ENCODE measurements at places on chromosomes 5 and 9.

DNA sequence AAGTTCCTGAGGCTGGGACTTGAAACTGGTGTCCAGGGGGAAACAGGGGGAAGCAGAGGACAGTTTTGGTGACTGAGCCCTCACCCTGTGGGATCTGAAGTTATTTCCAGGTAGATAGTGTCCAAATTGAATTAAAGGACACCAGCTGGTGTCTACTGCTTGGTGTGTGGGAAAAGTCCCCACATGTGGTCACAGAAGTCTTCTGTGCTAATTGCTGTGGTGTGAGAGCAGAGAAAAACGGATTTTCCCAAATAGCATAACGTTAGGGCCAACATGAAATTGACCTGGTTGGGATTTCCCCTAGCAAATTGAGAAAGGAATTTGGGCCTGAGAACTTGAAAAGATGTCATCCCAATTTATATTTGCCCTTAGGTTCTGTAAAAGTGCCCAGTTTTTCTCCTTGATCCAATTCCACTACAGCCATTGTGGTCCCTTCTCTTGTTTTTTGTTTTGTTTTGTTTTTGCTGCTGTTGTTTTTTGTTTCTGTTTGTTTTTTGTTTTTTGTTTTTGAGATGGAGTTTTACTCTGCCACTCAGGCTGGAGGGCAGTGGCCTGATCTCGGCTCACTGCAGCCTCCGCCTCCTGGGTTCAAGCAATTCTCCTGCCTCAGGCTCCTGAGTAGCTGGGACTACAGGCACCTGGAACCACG, 5.6 kb upstream of the STARD4 start:
- DNase-seq: no peak

DNA sequence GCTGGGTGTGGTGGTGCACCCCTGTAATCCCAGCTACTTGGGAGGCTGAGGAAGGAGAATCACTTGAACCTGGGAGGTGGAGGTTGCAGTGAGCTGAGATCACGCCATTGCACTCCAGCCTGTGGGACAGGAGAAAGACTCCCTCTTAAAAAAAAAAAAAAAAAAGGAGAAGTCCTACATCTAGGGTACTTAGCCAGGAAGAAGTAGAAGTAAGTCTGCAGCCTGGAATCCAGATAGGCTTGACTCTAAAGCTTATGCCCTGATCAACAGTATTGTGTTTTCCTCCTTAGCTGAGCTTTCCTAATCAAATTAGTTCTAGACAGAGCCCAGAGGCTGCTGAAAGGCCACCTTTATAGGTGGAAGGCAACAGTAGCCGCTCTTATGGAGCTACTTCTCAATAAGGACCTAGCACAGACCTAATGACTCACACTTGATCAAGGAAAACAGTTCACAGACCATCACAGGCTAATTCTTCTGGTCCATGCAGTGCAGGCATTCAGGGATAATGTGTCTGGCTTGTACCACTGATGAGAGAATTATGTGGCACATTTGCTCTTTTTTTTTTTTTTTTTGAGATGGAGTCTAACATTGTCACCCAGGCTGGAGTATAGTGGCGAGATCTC, 105.5 kb upstream of the KLF4 start:
- no peak for DNase-seq

DNA sequence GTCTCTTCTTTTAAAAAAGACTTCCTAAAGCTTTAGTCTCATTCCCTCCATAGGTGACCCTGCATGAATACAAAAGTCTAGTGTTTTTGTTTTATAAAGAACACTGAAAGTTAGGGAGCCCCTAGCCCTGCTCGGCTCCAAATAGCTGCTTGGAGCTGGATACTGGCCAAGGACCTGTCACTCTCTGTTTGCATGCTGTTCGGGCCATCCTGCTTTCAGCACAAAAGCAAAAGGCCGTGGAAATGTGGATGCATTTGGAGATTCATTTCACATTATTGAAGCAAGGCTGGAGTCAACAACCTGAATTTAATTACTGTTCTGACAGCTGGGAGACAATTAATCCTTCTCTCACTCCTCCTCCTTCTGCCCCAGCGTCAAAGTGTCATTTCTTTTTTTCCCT, 151.7 kb upstream of the NMUR2 start:
- DNase-seq: no peak

DNA sequence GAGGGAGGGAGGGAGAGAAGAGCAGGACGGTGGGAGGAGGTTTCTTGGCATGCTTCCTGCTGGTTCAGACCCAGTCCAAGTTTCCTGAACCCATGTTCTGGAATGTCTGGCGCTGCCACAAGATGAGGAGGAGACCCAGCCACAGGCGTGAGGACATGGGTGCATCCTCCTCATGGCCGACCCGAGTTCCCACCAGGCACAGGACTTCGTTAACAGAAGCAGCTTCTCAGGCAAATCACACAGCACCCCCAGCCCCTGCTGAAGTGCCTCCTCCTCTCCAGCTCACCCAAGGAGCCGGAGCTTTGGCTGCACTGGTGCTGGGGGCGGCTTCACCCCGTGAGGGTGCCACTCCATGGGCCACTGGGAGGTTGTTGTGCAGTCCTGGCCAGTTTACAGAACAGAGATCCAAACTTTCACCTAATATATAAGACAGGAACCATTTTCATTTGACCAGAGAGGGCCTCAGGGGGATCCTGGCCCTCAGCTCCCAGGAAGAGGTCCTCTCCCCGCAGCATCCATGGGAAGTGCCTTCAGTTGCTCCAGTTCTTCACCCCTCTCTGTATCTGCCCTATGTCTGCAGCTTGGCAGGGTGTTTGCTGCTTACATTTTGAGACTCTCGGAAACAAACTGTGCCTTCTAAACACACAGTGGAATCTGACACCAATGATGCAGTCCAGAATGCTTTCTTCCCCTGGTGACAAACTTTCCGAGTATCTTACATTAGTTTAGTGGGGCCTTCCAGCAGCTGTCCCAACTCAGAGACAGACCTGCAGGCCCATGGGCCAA, 10.2 kb upstream of the NKD2 start:
- no peak for DNase-seq

DNA sequence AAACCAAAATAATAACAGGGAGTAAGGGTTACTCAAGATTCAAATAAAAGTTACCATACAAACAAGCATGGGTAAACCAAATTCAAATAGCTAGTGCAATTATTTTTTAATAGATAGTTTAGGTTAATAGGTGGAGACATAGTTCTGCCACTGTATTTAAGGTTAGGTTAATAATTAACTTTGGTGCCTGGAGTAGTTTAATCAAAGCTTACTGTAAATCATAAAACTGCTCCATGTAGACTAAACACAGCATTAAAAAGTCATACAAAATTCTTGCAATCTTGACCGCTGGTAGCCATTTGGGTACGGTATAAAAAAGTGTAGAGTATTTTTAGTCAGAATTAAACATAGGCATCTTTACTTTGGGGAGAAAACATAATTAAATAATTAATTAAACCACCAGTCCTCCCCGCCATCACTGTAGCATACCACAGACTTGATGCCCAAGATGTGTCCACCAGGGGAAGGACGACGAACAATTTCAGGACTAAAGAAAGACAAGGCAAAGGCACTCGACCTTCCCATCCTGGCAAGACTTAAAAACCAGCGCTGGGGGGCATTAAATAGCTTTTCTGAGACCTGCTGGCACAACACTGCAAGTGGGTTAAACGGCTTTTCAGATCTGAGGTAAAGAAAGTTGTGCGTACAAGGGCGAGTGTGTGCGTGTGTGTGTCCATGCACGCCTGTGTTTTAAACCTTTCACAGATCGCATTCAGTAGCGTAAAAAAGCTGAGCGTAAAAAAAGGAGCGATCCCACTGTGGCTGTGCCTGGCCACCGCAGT, 2.9 kb downstream of the SEMA6A start:
- DNase-seq: no peak

DNA sequence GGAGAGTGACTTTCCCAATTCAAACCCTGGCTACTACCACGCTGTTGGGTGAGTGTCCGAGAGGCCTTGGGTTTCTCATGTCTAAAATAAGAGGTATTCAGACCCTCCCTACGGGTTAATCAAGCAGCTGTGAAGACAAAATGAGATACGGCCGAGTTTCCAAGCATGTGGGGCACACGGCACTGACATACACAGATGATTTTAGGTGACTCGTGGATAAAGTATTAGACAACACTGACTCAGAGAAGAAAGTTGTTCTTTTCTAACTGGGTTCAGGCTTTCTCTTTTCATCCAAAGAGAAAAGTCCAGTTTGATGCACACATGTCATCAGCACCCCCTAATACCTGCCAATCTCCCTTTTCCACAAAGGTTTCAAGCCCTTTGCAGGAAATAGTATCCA, 15.6 kb downstream of the FOXI1 start:
- no peak for DNase-seq

DNA sequence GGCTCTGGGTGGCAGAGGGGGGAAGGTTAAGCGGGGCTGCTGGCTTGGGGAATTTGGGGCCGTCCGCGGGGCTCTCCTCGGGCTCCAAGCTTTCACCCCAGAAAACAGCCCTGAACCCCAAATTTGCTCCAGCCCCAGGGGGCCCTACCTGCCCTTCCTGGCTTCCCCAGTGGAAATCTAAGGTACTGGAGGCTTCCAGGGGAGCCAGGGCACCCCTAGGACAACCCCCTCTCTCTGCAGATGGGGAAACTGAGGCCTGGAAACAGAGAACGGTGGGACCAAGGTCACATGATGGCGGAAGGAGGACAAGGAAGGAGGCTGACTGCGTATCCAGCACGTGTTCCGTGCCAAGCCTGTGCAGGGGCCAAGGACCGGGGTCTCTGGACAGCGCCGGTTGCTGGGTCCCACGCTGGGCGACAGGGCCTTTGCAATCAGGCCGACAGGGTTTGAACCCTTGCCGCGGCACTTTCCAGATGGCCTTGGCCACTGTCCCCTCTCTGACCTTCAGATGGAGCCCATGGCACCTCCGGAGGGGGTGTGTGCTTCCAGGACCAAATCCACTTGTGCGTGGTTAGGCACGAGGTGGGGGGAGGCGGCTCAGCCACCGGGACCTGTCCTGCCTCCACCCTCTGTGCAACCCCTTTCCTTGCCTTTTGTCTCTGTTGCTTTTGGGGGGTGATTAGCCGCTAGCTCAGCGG, 183.1 kb downstream of the C9orf50 start:
- no peak for DNase-seq

DNA sequence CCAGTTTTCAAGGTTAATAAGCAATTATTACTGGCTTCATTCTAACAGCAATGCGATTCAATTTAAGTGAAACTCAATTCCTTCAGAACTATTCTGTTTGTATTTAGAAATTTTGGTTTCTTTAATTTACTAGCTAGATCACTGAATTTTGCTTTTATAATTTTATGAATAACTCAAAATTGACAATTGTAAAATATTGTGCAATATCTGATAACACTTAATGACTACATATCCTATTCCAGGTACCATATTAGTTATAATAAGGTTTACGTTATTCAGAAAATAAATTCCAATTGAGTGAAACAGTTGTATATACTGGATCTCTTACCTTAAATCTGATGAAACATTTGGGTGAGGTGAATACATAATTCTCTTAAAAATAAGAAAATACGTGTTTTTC, 1348.3 kb upstream of the CDH6 start:
- DNase-seq: no peak

DNA sequence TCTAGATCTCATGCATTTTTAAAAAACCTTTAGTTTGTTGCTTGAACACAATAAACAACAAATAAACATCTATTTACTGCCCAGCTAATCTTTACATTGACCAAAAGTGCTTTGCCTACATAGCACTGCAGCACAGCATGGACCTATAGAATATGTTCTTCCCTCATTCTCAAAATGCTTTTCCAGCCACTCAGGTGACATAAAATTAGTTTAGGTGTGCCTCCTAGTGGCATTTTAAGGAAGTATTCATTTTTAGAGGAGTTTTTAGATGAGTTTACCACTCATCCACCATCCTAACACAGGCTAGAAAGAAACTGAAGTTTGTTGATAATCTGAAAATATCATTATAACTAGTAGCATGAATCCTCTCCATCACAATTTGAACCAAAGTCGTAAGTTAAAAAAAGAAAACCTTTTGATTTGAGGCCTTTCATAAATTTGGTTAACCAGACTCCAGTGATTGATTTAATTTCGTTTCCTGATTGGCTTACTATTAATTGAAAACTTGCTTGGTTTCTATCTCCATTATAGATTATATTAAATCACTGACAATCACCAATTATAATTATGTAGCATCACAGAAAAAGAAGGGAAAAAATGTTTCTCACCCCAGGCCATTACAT, 12.6 kb downstream of the PLGRKT start:
- DNase-seq: no peak

DNA sequence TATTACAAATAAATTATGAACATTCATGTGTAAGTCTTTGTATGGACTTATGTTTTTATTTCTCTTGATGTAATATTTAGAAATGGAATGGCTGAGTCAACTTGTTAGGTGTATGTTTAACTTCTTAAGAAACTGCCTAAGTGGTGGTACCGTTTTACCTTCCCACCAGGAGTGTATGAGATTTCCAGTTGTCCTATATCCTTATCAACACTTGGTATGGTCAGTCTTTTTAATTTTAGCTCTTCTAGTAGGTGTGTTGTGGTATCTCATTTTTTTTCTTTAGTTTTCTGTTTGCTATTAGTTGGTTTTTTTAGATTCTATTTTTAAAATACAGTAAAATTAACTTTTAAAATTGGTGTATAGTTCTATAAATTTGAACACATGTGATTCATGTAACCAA, 3.7 kb downstream of the NDUFAF2 start:
- no peak for DNase-seq

DNA sequence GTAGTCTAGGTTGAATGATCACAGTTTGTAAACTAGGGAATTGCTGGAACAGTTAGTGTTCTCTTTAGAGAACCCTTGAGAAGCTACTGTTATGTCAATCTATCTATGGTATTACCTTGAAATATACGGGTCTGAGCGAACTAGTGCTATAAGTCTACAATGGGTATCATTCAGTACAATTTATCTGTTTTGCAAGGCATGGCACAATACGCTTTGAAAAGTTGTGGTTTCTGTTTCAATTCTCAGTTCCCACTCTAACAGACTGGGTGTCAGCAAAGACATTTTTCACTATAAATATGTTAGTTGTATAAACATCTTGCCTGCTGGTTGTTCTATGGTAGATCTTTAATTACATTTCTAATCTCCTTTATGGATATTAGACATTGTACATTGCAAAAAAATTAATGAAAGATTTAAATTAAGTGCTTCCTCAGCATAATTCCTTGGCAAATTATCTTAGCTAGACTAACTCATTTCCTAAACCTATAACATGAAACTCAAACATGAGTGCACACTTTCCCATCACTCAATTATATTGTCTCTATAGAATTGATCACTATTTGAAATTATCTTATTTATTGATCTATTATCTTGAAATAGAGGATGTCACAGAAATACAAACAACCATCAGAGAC, 24.9 kb upstream of the SLCO6A1 start:
- DNase-seq: no peak

- DNase-seq: no peak
Measured at GRCh38 chr9:5869315-5870019, 21.2 kb upstream of the MLANA start.

DNA sequence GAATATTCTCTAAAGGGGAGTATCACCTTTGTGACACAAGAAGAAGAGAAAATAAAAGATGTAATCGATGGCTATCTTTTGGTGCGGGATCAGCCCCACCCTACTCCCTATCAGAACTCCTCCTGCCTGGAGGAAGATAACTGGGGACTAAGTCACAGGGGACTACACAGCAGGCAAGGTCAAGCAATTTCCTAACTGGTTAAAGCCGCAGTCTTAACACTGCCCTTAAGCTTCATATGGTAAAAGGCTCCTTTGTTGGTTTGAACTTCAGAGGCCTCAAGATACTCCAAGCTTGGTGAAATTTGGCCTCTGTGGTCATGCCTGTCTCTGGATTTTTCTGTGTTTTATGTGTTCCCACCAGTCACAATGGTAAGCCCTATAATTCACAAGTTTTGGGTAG, 1.3 kb upstream of the SHISAL2B start:
- no peak for DNase-seq

- DNase-seq: no peak
Measured at GRCh38 chr5:122192497-122193496, 63.5 kb downstream of the ZNF474 start.

GRCh38 chr9:136378170-136379002, 4.9 kb upstream of the CARD9 start:
- DNase-seq: no peak
